Stimulated activated CD4-positive, alpha-beta T cell treated with anti-CD3 and anti-CD28 coated beads, Interleukin-15, amount 100 ng/mL, for 1 hour (primary cell): ENCODE measurements at places on chromosomes 1 and 21.

GRCh38 chr1:25001125-25001915 lies 71.2 kb upstream of the RUNX3 start:
- DNase-seq, result no peak

DNA sequence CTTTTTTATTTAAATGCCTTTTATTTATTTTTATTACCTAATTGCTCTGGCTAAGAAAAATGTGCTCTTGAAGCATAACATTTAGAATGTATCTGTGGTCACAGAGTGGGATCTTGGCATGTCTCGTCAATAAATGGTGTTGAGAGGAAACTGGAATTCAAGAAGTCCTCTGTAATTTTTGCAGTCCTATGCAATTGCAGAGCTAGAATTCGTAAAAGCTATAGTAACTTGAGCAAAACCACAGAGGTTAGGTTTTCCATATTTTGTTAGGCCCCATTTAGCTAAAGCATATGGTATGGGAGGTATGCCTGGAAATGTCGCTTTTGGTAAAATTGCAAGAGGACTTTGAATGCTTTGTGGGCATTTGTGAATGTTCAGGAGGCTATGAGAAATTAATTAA lies 466.7 kb upstream of the NFIA start:
- no peak for DNase-seq

DNA sequence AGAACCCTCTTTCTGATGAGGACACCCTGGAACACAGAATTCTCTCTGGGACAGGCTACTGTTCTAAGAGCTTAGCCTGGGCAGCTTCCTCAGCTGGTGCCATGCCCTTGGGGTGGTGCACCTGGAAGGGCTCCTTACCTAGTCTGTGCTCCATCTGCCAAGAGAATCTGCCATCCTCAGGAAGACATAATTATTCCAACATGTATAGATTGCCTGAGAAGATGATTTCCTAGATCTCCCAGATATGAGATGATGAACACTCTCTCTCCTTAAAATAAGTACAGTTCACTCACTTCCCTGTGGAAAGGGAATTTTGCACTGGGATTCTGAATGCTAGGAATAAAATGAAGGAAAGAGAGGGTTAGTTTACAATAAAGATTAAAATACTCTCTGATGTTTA lies 87.6 kb downstream of the NENF start:
- DNase-seq, result no peak

DNA sequence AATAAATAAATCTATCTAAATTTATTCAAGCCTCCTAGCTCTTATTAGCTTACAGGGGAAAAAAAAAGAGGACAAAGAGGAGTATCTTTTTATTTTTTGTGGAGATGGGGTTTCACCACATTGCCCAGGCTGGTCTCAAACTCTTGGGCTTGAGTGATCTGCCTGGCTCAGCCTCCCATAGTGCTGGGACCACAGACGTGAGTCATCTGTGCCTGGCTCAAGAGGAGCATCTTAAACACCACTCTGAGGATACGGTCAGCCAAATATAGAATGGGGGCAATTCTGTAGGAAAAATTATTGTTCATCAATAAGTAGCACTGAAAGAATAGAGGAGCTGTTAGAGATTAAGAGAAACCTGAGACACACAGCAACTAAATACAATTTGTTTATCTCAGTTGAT lies 24.1 kb downstream of the SLC45A3 start:
- DNase-seq, result no peak

DNA sequence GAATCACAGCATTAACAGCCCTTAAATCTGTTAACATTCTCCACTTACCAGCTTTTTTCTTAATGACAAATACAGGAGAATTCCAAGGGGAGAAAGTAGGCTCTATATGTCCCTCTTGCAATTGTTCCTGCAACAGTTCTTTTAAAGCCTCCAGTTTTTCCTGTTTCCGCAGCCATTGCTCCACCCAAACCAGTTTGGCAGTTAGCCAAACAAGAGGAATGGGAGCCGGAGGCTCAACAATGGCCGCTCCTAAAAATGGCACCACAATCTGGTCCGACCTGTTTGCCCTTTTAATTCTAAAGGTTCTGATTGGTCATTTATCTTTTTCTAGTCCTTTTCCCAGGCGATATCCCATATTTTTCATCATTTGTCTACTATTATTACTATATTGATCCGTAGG lies 14.0 kb upstream of the L1TD1 start:
- DNase-seq, result no peak

GRCh38 chr1:81499487-81499886 lies 301.2 kb upstream of the ADGRL2 start:
- DNase-seq, result no peak

- no peak for DNase-seq
These were observed 78.3 kb downstream of the CLEC20A start for GRCh38 chr1:178418284-178418955.
